ENCODE measurements at places on chromosomes 1 and 21.

DNA sequence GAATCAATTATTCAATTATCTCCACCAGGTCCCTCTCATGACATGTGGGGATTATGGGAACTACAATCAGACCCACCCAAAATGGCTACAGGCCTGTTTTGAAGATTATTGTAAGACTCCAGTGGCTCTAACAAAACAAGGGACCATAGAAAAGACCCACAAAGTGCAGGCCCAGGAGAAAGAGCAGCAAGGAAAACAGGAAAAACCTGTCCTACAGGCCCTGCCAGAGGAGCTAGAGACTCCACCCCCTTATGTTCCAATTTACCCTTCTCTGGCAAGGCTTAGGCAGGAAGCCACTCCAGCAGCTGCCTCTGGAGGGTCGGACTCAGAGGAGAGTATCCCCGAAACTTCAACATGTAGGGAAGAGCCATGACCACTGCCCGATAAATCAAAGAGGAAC lies 96.5 kb downstream of the LIPI start:
- no peak for DNase-seq

DNA sequence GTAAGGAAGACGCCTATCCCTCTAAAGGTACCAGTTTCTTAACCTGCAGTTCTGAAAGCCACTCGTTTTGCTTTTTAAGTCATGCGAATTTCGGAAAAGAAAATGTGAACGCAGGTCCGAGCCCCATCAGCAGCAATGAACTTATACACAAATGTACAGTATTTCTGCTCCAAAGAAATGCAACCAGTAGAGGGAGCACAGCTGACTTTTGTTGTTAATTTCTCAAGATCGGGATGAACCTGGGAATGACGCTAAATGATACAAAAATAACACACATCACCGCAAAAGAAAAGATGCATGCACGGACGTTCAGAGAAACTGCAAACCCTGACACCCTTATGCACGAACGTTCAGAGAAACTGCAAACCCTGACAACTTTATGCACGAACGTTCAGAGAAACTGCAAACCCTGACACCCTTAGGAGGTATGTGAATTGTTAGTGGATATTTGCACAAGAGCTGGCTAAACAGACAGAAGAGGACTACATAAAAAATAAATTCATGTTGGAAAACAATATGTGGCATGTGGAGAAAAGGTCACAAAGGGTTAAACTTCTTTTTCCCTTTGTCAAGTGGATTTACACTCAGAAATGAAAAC lies 3.5 kb upstream of the TIAM1 start:
- no peak for DNase-seq

- no peak for DNase-seq
Observed at GRCh38 chr1:90494748-90495282, 222.3 kb downstream of the BARHL2 start.

DNA sequence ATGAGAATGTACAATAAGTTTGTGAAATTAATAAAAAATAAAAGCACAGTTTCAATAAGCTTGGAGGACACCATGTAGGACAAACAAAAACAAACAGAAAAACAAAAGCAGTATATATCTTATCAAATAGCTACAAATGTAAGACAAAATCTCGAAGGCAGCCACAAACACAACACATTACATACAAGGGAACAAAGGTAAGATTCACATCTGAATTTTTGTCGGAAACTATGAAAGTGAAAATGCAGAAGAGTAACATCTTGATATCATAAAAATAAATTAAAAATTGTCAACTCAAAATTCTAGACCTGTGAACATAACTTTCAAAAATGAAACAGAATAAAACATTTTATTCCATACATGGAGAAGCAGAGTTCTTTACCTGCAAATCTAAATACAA lies 1049.5 kb upstream of the ADGRL2 start:
- no peak for DNase-seq

GRCh38 chr1:9434247-9435152 lies 104.8 kb upstream of the SLC25A33 start:
- no peak for DNase-seq

- no peak for DNase-seq
Observed at GRCh38 chr1:61851849-61852669, 109.8 kb downstream of the PATJ start.

GRCh38 chr1:192697771-192698170 lies 61.8 kb downstream of the RGS13 start:
- no peak for DNase-seq

- DNase-seq: no peak
Observed at GRCh38 chr1:22166439-22166838, 23.5 kb upstream of the WNT4 start.

DNA sequence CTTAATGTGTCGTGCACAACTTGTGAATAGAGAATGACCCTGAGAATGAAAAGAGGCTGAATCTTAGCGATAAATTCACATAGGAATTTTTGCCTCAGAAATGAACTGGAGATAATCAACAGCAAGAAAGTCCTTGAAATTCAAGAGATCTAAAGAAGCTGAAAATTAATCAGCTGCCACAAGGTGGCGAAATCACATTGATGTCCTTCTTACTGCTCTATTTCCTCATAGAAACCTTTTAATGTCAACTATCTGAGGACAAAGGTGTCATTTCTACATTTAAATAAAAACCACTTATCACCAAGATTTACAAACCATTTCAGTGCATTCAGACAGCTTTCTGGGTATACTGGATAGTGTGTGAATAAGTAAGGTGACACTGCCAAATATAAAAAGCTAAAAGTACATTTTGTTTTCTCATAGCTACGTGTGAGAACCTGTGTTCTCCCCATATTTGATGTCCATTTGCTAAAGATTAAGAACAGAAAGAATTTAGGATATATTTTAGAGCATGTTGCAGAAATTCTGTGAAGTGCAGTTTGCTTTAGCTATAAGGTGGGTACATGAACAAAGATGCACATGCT lies 485.3 kb upstream of the PTBP2 start:
- no peak for DNase-seq

DNA sequence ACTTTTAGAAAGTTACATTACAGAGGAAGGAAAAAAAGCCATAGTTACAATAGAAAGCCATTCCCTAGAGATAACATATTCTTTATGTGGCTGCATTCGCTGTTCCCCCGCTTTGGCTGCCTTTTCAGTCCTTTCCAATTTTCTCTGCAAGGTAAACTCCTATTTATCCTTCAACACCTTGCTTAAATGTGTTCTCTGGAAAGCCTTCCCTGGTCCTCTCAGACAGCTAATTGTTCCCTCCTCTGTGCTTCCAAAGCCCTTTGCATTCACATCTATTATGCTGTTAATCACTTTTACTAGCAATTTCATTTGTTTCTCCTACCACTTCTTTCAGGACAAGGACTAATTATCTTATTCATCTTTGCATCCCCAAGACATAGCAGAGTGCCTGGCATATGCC lies 1.6 kb downstream of the PHC2 start:
- no peak for DNase-seq

- no peak for DNase-seq
Observed at GRCh38 chr1:11339346-11340232, 66.6 kb downstream of the UBIAD1 start.

GRCh38 chr1:25713961-25714360 lies 86.0 kb upstream of the SELENON start:
- no peak for DNase-seq

DNA sequence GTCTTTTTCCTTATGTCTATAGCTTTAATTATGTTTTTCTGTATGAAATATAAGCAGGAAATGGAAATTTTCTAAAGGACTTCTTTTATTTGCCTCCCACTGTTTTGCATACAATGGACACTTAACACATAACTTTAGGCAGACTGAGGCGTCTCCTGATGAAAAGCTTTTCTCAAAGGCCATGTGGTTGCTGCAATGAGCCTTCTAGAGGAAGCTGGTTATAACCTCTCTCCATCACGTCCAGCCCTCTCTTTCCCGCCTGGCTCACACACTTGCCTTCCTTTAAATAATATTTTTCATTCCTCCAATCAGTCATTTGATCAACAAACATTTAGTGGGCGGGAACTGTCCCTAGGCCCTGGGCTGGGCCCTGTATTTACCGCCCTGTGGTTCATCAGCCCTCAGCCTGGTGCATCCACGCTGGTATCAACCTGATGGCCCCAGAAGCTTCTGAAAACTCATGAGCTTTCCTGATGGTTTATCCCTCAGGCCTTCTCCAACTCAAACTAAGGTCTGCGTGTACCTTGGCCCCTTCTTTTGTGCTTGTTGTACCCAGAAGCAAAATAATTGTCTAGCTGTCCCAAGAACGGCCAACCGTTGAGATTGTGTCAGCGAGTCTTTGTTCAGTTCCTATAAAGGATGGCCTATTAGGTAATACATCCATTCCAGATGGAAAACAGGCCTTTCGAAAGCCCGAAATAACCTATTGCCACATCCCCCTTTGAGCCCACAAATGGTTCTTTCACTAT lies 75.3 kb upstream of the LYST start:
- DNase-seq: no peak

DNA sequence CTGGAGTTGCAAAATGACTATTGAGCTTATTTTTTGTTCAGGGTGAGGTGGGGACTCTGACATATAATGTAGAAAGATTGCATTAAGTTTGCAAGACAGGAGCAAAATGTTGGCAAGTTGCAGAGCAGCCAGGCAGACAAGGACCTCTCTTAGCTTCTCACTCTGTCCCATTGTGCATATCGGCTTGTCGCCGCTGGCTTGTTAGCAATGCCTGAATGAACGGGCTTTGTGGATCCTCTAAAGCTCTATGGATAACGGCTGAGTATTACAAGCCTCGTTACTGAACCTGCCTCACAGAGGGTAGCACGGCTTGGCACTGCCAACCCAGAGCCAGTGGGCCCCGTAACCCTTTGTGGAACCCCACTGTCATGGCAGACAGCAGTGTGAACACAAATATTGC lies 68.4 kb downstream of the TNR start:
- no peak for DNase-seq

DNA sequence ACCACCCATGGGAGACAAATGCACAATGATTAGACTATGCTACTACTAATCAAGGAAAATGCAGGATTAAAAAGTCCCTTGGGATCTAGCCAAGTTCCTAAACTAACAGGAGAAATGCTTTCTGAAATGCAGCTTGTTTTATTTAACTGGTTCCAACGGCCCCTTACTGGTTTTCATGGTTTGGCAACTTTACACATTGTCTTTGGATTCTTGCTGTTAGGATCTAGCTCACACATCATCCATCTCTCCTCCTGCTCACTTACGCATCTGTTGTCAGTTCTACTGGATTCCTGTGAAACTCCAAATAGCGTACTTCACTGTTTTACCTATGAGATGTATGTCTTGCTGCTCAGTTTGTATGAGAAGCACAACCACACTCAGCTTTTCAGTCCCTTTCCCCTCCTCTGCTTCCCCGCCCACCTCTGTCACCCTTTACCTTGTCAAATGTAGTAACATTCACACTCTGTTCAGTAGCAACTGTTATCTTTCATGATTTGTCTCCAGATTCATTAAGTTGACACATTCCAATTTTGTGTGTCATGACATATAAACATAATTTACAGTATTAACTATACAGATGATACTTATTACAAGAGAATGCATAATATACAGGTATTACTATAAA lies 130.1 kb downstream of the SIM2 start:
- DNase-seq: no peak

DNA sequence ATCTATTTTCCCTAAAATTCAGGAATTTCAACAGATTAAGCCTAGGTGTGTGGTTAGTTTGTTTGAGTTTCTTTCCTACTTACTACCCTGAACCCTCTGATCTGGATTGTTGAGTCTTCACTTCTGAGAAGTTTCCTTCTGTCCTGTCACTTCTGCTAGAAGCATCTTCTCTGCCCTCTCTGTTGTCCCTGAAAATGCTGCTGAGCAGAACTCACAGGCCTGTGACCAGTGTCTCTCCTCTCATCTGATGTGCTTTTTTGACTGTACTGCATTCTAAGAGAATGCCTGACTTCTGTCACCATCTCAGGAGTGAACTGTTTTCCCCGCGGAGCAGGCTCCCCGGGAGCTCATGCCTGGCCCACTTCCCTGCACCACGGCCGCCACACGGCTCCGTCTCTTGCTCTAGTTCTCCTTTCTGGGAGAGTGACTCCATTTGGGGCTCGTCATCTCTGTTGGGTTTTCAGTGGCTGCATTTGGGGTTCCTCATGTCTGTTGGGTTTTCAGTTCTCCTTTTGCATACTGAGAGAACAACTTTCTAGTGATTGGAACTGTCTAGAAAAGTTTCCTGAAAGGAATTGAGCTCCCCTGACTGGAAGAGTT lies 77.9 kb downstream of the POFUT2 start:
- no peak for DNase-seq

DNA sequence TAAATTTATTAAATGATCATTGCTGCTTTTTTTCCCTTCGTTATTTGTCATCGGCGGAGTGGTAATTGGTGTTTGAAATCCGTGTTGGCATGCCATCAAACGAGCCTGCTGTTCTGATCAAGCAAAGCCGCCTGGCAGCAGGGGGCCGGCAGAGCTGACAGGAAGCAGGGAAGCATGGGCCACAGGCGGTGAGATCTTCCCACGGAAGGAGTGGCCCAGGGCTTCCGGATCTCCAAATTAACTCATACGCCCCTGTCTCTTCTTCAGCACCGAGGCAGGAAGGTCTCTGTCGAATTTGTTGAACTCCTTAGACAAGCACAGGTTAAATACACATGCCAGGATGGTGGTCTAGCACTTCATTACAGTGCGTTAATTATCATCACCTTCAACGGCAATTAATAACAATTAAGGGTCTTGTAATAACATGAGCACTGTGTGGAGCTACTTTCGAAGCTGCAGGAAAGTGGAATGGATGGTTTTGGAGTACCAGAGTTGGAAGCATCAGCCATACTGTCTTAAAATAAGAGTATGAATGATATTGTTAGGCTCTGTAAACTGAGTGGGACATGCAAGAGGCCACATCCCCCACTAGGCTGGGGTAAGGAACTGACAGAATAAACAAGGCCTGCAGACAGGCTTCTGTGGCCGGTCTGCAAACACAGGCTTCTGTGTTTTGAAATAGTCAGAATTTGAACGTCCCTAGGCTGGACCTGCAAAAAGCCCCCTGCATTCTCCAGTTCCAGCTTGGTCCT lies 199.4 kb upstream of the DAB1 start:
- no peak for DNase-seq

GRCh38 chr1:100028765-100029164 lies 59.0 kb downstream of the SLC35A3 start:
- no peak for DNase-seq

GRCh38 chr1:234839663-234840062 lies 229.7 kb upstream of the IRF2BP2 start:
- no peak for DNase-seq

- DNase-seq: no peak
Observed at GRCh38 chr1:237341391-237341790, 299.4 kb downstream of the RYR2 start.

- DNase-seq: no peak
Observed at GRCh38 chr21:35473496-35473895, 424.4 kb upstream of the RUNX1 start.

DNA sequence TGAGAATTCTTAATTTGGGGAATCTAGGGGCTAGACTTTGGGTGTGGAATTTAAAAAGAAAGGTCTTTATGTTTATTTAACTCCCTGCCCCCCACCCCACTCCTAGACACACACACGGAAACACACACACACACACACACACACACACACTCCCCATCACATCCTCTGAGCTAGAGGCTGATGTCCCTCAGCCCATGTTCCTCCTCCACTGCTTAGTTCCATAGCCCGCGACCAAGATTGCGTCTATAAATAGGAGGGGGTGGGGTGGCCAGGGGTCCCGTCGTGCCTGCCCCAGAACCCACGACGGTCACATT lies 655 bp upstream of the KIRREL1 start:
- no peak for DNase-seq

GRCh38 chr1:206457408-206458120 lies 12.7 kb upstream of the IKBKE start:
- no peak for DNase-seq

- no peak for DNase-seq
Observed at GRCh38 chr1:26084091-26084561, 16.7 kb upstream of the TRIM63 start.

GRCh38 chr21:18142655-18143054 lies 102.0 kb upstream of the CHODL start:
- DNase-seq: no peak

GRCh38 chr1:108072776-108073175 lies 107.8 kb upstream of the VAV3 start:
- DNase-seq: no peak

All from stimulated activated CD4-positive, alpha-beta T cell treated with anti-CD3 and anti-CD28 coated beads, TNF-alpha, amount 100 ng/mL, for 1 hour (primary cell).